ENCODE measurements at places on chromosomes 11 and 22. TPM values are rescaled to one million over a fixed set of nuclear protein-coding genes. Genes with fewer than 3 reads are reported as not detected.

Gene ATM
- 15.5 TPM for total RNA-seq

Gene TMEM25
- 0.24 TPM for total RNA-seq

Gene RBMXL2
- not detected for total RNA-seq

Gene CCDC179
- not detected for total RNA-seq

Gene SPECC1L
- total RNA-seq, result 19.3 TPM

Gene VSIG2
- total RNA-seq, result not detected

Gene OR52I2
- total RNA-seq, result not detected

Gene CCDC117
- total RNA-seq, result 22.3 TPM

Gene SCGB1A1
- not detected for total RNA-seq

Gene CBX6
- 20.9 TPM for total RNA-seq

Gene FGF19
- total RNA-seq, result not detected

Gene PVALB
- not detected for total RNA-seq

Gene SYT7
- 0.12 TPM for total RNA-seq

Gene LRRC32
- total RNA-seq, result not detected

Gene PRG2
- not detected for total RNA-seq

Gene TENM4
- total RNA-seq, result 0.19 TPM

Gene C22orf42
- total RNA-seq, result not detected

Gene ATG13
- total RNA-seq, result 66.5 TPM

Gene INPP5J
- 0.33 TPM for total RNA-seq

Gene FREY1
- total RNA-seq, result 0.24 TPM

Gene TRPC6
- total RNA-seq, result not detected

Gene ANKK1
- not detected for total RNA-seq

Gene SCGB1D2
- not detected for total RNA-seq
